ENCODE measurements at places on chromosomes 7 and 10.

DNA sequence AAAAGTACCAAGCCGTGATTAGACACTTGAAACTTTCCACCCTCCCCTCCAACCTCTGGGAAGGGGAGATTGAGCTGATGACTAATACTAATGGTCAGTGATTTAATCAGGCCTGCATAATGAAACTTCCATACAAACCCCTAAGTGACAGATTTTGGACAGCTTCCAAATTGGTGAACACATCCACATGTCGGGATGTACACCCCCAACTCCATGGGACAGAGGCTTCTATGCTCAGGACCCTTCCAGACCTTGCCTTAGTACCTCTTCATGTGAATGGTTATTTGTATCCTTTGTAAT lies 4.8 kb downstream of the NUB1 start:
- no peak for DNase-seq

DNA sequence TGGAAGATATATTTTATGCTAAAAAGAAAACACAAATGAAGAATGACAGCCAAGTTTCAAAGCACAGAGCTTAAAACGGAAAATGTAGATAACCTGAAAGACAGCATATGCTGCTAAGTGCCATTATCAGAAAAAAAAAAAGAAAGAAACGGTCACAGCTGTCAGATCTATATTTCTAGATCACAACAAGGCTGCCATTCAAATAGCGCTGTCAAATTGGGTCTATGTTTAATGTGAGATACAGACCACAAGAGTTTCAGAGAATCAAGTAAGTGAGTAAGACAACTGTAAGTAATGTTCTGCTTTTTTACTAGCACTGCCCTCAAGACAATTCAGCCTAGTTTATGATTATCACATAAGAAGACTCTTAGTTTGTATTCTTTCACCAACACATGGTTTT lies 66.1 kb upstream of the RNF148 start:
- no peak for DNase-seq

- no peak for DNase-seq
Measured at GRCh38 chr7:142696456-142697179, 52.7 kb upstream of the PRSS1 start.

GRCh38 chr10:132548106-132548823 lies 10.7 kb downstream of the INPP5A start:
- DNase-seq = no peak

DNA sequence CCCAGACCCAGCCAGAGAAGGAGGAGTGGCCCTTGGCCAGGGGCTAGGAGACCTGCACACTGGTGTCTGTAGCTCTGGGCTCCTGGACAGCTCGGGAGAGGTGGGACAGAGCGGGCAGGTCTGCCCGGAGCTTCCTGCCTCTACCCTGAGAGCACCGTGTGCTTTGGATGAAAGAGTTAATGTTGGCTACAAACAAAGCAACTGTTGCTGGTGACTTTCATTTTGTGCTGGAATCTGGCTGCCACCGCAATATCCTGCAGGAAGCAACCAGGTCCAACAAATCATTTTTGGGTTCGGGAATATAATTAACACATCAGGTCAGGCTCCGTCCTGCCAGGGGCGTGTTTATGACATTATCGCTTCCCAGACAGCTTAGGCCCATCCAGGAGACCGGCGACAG lies 441.8 kb upstream of the MKI67 start:
- DNase-seq = no peak

DNA sequence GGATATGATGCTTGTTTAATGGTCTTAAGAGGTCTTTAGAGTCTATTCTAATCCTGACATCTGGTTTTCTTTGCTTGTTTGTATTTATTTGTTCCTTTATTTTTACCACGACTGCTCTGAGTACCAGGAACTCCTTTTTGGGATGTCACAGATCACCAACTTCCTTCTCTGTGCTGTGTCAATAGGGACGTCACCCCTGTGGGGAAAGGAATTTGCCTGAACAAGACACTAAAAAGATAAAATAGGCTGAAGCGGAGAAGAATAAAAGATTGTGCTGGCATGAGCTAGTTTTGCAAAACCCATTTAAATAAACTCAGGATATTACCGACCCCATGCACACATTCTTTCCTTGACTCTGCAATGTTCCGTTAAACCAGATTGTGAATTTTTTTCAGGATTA lies 27.7 kb downstream of the MGMT start:
- no peak for DNase-seq

DNA sequence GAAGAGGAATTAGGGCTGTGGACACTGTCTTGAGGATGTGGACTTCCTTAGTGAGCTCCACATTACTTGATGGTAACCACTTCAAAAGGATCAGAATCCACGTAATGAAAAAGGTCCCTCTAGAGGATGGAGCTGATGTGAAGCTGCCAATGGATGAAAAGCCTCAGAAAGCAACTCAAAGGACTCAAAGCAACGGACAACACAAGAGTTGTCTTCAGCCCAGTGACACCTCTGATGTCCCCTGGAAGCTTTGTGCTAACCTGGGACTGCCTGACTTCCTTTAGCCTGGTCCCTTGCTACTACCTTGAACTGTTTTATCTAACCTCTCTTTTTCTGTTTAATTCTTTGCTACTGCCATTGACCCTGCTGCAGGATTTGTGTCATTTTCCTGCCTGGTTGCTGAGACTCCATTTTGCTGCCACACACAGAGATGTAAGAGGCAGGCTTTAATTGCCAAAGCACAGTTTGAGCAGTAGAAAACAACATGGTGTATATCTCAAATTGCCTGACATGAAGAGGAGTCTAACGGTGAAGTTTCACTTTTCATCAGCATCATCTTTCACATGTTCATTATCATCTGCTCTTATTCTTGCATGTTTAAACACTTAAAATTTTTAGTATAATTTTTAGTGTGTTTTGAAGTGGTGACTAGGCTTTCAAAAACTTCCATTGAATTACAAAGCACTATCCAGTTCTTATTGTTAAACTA lies 11.1 kb upstream of the SGCE start:
- DNase-seq = no peak

DNA sequence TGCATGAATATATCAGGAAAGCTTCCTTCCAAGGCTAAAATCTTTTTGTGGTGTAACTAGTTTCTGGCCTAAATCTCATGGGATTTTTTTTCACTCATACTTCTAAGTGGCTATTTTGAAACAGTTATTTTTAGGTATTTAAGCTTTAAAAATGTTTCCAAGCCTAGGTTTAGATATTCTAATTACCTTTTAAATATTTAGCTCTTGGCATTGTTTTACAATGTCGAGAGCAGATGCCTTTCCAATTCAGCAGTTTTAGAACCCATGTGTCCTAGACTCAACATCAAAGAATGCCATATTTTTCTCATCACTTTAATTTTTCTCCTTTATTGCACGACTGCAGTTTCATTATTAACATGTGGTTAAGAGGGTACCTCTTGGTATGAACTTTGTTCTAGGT lies 27.1 kb upstream of the STOX1 start:
- no peak for DNase-seq

- no peak for DNase-seq
Measured at GRCh38 chr10:30758338-30758737, 128.8 kb upstream of the LYZL2 start.

DNA sequence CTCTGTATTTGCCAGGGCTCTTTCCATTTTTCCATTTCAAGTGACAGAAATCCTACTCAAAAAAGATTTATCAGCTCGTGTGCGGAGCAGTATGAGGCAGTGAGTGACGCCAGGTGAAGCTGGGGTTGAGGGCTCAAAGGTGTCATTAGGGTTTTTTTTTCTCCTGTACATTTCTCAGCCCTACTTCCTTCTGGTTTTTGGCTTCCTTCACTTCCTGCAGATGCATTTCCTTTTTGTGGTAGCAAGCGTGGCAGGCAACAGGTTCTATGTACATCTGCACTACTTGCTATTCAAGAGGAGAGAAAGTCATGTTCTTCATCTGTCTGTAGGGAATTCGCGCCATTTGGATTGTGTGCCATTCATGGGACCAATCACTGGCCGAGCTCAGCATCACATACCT lies 52.8 kb upstream of the AOAH start:
- DNase-seq = no peak

GRCh38 chr7:117146059-117146458 lies 176.8 kb downstream of the WNT2 start:
- DNase-seq = no peak

DNA sequence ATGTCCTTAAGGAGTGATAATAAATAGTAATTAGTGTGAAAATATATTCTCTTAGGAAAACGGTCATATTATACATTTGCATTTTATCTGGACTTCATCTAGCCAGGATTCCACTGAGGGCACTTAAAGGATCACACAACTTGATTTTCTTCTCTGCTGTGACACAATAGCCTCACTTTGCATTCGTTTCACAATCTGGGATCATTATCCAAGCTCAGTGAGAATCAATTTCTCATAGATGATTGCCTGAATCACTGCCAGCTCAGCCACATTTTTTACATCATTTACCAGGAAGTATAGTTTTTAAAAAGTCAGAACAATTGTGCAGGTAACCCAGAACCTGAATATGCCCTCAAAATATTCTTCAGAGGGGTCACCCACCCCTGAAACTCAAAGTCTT lies 68.9 kb downstream of the PTPRZ1 start:
- no peak for DNase-seq

GRCh38 chr10:23326544-23327307 lies 17.9 kb downstream of the C10orf67 start:
- DNase-seq = no peak

DNA sequence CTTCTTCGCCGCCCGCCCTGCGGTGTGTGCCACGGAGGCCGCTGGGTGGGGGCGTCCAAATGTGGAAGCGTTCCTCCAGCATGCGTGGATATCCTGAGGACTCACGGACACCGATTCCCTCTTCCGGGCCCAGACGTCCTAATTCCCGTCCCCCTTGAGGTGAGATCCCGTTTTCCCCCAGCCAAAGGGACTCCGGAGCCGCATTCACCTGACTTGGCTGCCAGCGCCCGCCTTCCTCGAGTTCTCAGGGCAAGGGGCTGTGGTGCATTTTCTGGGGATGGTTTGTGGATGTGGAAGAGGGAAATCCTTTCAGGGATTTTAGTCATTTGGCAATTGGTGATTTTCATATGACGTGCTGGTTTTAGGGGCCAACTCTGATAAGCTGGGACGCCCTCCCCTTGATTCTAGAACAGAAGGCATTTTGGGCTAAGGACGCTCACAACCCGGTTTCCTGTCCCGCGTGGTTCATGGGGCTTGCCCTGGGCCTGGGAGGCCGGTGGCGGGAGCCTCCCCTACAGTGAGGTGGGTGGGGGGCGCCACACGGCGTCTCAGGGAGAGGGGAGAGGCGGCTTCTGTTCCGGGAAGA lies 165.4 kb downstream of the ACTR3B start:
- no peak for DNase-seq

DNA sequence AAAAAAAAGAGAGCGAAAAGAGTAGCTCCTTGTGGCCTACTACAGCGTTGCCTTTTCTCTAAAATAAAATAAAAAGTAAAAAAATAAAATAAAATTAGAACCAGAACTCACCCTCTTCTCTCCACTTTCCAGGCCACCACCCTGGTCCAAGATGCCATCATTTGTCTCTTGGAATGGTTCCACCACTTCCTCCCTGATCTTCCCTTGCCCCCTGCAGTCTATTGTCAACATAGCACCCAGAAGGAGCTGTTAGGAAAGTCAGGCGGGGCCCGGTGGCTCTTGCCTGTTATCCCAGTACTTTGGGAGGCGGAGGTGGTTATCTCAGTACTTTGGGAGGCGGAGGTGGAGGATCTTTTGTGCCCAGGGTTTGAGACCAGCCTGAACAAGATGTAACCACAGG lies 7.6 kb upstream of the GRID2IP start:
- DNase-seq = no peak

- no peak for DNase-seq
Measured at GRCh38 chr10:102579328-102579727, 65.0 kb upstream of the TRIM8 start.

DNA sequence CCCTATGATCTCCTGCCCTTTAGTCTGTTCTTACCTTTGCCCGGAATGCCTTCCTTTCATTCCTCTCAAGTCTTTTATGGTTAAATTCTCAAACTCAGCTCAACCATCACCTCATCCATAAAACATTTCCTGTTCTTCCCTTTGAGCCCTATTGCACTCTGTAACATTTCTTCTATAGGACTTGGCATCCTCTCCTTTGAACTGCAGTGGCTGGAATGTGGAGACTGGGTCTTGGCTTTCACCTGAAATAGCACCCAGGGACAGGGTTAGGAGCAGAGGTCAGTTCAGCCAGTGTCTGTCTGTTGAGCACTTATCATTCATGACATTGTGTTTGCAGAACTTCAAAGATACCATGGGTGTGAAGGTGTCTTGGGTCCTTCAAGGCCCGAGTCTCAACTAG lies 7.2 kb downstream of the NFE2L3 start:
- DNase-seq = no peak

GRCh38 chr7:127504715-127505114 lies 80.7 kb downstream of the GCC1 start:
- no peak for DNase-seq

GRCh38 chr10:20247891-20248708 lies 431.9 kb downstream of the PLXDC2 start:
- no peak for DNase-seq

DNA sequence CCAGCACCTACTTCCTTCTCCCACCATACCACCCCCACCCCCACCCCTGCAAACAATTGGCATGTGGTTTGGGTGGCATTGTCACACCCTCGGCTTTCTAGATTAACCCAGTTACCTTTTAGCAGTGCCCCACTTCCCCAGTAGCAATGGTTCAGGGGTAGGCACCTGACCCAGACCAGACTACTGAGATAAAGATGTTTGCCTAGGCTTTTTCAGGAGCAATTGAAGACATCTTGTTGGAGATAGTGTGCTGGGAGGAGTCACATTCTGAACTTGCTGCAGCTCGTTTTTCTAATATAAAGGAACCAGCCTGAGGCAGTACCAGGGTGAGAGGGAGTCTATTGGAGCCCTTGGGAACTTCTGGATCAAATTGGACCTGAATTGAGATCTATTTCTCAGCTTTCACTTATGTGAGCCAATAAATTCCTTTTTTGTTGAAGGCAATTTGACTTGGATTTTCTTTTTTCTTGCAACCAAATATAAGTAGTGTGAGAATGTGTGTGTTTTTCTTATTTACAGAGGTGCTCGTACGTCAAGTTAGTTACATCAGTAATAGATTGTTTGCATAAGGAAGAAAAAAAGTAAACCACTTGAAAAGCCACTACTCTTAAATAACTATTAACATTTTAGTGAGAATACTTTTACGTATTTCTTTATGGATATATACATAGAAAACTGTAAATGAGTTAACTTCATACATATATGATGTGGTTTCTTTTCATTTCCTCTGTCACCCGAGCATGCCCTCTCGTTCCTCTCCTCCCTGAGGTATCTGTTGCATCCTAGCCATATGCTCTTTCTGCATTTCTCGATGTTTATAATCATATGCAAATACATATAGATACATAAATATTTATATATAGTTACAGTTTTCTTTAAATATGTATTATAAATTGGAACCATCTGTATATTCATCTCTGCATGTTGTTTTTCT lies 38.0 kb downstream of the RAB18 start:
- DNase-seq = no peak

GRCh38 chr7:103140685-103141084 lies 8.2 kb downstream of the NAPEPLD start:
- no peak for DNase-seq

- no peak for DNase-seq
Measured at GRCh38 chr10:11796474-11796873, 26.7 kb upstream of the PROSER2 start.

DNA sequence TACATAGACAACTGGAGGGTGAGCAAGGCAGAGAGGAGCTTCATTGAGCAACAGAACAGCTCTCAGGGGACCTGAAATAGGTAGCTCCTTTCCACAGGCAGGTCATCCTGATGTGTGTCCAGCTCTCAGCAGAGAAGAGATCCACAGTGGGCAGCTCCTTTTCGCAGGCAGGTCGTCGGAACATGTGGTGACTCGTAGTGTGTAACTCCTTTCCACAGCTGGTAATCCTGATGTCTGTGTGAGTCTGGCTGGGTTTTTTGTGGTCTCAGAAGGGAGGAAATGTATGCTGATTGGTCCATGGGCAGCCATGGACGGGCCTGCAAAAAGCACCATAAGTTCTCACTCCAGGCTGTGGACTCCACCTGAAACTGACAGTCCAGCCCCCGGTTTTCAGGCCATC lies 24.4 kb upstream of the TES start:
- no peak for DNase-seq
